Stimulated activated naive CD8-positive, alpha-beta T cell treated with anti-CD3 and anti-CD28 coated beads, Interleukin-15, amount 100 ng/mL, for 72 hours (primary cell): ENCODE measurements at places on chromosomes 2 and 18.
A peak's percentile ranks its signal among the peaks of the same experiment; 100 is the strongest.

DNA sequence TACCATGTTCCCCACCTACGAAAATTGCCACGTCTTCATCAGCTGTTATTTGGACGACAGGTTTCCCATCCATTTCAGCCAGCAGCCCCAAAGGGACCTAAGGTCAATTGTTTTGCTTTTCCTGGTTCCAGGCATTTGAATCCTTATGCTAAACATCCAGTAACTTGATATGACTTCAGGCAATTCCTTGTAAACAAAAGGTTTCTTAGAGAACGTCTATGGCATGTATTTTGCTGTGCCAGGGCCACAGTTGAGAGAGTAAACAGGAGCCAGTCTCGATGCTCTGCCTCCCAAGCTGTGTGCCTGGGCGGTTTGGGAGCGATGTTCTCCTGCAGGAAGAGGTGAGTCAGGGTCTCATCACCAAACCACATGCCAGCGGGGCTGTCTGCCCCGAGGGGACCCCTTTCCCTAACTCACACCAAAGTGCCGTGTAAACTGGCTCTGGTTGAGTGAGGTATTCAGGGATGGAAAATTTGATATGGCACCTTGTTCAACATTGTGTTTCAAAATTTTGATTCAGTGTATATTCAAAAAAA lies 12.9 kb upstream of the MC5R start:
- DNase-seq = no peak

DNA sequence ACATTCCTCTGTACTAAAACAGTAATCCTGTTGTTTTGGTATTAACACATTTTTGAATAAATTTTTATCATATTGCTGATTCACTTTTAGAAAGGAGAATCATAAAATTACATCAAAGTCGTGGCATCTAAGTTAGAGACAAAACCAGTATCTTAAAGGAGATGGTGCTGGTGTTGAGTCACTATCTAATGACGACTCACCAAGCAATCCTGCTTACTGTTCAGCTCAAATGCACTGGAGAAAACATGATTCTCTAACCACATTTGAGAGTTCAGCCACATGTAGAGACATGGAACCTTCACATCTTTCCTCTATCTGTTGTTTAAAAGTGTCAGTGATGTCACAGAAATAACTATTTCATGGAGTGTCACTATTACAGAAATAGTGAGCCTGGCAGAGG lies 473.8 kb downstream of the TGIF1 start:
- DNase-seq = no peak

DNA sequence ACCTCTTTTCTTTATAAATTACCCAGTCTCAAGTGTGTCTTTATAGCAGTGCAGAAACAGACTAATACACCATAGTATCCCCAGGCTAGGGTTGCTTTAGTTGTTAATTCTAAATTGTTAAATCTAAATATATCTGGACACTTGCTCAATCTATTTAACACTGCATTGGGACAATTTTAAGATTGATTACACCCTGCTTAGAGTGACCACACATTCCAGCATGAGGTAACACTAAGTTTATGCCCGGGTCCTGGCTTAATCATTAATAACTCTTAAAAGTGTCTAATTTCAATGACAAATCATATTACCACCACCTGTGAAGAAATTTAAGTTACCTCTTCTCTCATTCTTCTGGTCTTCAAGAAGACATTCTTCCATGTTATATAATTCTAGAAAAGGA lies 131.4 kb downstream of the ZNF385B start:
- DNase-seq = no peak

- no peak for DNase-seq
These were observed 29.3 kb downstream of the SOS1 start for GRCh38 chr2:39091543-39091942.

DNA sequence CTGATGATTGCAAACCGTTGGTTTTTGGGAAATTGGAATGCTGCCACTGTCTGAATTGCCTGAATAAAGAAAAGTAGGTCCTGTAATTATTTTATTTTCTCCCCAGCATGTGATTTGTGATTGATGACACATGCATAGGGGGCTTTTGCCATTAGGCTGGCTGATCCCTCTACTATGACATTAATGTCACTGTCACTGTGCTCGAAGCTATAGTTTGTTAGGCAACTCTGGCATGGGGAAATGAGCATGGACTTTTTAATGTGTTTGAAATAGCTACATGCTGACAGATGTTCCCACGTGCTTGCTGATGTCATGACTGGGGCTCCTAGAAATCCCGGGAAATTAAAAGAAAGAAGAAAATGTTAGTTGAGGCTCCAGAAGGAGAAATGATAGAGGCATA lies 99.1 kb downstream of the HRH4 start:
- DNase-seq = no peak

DNA sequence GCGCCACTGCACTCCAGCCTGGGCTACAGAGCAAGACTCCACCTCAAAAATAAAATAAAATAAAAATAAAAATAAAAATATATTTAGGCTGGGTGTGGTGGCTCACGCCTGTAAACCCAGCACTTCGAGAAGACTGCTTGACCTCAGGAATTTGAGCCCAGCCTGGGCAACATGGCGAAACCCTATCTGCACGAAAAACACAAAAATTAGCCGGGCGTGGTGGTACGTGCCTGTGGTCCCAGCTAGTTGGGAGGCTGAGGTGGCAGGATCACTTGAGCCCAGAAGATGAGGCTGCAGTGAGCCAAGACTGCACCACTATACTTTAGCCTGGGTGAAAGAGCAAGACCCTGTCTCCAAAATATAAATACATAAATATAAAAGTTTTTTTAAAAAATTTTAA lies 6.4 kb downstream of the RTN4 start:
- DNase-seq = no peak

GRCh38 chr18:30967701-30968100 lies 74.8 kb downstream of the DSC3 start:
- no peak for DNase-seq

DNA sequence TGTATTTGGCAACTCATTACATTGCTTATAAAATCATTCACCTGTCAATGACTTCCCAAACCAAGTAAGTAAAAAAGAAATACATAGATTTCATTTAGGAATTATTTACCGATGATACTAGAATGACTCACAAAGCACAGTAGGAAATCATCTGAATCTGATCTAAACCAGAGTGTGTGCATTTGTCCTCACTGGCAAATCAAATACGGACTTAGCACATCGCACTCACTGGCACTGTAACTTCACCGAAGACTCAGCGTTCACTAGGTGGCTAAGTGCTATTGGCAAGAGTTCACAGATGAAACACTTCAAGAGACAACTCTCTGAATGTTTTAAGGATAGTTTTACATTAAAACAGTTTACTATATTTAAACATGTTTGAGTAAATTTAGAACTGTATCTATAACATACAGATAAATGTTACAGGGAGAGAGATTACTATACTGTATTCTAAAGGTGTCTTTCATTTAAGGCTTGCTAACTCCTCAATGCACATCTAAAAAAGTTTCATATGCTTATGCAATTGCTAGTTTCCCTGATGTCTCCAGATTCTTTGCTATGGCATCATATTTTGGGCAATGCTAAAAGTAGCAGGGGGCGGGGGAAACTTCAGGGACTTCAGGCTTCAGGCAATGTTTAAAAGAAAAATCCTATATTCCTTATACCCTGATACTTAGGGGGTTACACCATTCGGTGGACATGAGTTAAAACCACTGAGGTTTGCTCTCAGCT lies 48.8 kb downstream of the STK39 start:
- no peak for DNase-seq

GRCh38 chr2:219384083-219384713 lies 3.5 kb downstream of the DNPEP start:
- DNase-seq = no peak

GRCh38 chr2:67965246-67965645 lies 97.6 kb downstream of the C1D start:
- DNase-seq = no peak

- DNase-seq = no peak
These were observed 289.8 kb upstream of the UBE2E3 start for GRCh38 chr2:180690611-180691010.

DNA sequence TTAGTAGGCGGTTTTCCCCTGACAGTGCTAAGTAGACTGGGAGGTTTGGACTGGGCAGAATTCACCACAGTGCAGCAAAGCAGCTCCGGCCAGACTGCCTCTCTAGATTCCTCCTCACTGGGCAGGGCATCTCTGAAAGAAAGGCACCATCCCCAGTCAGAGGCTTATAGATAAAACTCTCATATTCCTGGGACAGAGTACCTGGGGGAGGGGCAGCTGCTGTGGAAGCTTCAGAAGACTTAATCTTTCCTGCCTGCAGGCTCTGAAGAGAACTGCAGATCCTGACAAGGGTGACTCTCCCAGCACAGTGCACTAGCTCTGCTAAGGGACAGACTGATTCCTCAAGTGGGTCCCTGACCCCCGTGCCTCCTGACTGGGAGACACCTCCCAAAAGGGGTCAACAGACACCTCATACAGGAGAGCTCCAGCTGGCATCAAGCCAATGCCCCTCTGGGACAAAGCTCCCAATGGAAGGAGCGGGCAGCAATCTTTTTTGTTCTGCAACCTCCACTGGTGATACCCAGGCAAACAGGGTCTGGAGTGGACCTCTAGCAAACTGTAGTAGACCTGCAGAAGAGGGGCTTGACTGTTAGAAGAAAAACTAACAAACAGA lies 266.8 kb upstream of the CRIM1 start:
- no peak for DNase-seq

- peak; percentile 64 for DNase-seq
These were observed 228.3 kb downstream of the LDLRAD4 start for GRCh38 chr18:13446610-13447461.

DNA sequence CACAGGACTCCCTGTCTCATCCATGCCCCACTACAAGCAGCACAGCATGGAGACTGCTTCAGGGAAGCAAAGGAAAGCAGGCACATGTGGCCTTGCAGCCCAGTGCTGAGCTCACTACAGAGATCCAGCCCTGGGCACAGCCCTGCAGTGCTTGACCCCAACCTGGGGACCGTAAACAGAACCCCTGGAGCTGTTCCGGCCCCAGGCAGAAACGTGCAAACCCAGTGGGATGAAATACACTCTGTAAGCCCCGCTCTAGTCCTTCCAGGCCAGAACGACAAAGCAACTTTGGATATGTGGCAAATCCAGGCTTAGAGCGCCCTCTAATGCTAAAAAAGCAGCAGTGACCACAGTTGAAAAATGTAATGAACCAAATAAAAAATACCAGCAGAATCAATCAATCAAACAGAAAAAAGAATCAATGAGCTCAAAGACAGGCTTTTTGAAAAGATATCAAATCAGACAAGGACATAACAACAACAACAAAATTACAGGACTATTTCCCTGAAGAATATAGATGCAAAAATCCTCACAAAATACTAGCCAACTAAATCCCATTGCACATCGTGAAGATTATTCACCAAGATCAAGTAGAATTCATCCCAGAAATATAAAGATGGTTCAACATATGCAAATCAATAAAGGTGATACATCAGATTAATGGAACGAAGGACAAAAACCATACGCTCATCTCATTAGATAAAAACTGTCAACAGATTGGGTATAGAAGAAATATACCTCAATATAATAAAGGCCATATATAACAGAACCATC lies 45.6 kb downstream of the ZNF519 start:
- DNase-seq = no peak
